ENCODE measurements at places on chromosomes 4 and X. TPM values are rescaled to one million over a fixed set of nuclear protein-coding genes. Genes with fewer than 3 reads are reported as not detected.

DNA sequence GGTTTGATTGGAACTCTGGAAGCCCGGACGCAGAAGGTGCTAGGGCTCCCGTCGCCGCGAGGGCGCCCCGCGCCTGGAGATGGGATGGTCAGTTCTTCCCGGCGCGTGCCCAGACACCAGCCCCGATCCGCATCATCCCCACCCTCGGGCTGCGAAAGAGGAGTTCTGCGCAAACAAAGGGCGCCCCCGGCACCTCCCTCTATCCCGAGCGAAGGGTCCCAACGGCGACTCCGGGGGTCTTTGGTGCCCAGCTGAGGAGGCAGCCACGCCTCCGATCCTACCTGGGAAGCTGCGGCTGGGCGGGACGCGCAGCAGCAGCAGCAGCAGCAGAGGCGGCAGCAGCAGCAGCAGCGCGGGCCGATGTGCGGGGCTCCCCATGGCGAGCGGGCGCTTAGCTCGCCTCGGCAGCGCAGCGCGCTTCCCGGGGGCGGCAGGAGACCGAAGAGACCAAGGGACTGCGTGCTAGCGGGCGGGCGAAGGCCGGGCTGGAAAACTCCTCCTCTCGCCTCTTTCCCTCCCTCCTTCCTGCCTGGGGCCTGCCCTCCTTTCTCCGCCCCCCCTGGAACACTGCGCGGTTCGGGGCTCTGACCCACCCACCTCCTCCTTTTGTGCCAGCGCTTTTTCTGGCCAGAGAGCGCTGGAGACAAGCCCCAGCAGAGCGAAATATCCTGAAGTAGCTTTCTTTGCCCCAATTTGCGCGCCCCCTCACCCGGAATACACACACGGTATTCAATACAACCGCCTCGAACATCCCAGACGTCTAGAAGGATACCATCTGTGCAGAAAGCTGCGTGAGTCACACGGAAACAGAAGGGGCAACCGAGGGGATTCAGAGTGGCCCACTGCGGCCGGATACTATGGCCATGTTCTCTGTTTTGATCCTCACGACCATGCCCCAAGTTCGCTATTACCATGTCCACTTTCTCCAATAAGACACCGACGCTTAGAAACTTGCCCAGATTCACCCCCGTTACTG lies at the start of gene SRPX:
SRPX (minus strand) TSS at position 457 of the 976 bp plus-strand sequence; CDS start at position 378, 79 bp downstream.
- DNase-seq = peak; percentile 52

- DNase-seq = no peak
Measured at GRCh38 chr4:174304664-174305063, 21.0 kb downstream of the CEP44 start.

MAGEA9 gene
- total RNA-seq = not detected

- DNase-seq = no peak
Measured at GRCh38 chrX:107567370-107567769, 60.9 kb upstream of the PRPS1 start.

MID2 gene
- total RNA-seq = not detected

PROM1 gene
- total RNA-seq = 3.1 TPM

- DNase-seq = no peak
Measured at GRCh38 chrX:81082649-81083048, 119.1 kb downstream of the HMGN5 start.

GRCh38 chrX:152619897-152620296 lies 17.8 kb upstream of the GABRQ start:
- DNase-seq = no peak

RNF128 gene
- total RNA-seq = 22.2 TPM

- DNase-seq = no peak
Measured at GRCh38 chr4:26459756-26460530, 30.3 kb downstream of the CCKAR start.

DNA sequence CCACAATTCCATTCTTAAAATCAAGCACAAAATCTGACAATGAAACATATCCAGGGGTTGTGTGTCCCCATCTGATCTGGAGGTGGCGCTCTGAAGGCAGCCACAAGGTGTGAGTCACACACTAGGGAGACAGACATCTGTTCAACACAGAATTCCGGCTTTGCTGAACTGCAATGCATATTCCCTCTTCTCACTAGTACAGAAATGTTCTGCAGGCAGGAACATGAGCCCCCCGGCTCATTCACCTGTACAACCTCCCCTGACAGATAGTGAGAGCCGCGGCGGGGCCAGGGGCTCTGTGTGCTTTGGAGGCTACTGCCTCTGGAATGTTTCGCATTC lies 41.9 kb downstream of the WDR1 start:
- peak; percentile 57 for DNase-seq

TEX13B gene
- not detected for total RNA-seq

FAM133A gene
- total RNA-seq = 13.4 TPM

CT45A1 gene
- total RNA-seq = 2.4 TPM
